Subcutaneous preadipocyte (primary cell): ENCODE measurements at places on chromosomes 7 and 10. TPM values are rescaled to one million over a fixed set of nuclear protein-coding genes. Genes with fewer than 3 reads are reported as not detected.

MRLN gene
- total RNA-seq, result not detected in 2 replicates

BLNK gene
- total RNA-seq, result not detected in 2 replicates

ADAM12 gene
- 142 and 180 TPM in 2 replicates for total RNA-seq

TEX47 gene
- total RNA-seq, result not detected in 2 replicates

RET gene
- under 0.01 and 0.37 TPM in 2 replicates for total RNA-seq
